ENCODE measurements at places on chromosomes 4 and X.
A peak's percentile ranks its signal among the peaks of the same experiment; 100 is the strongest.

DNA sequence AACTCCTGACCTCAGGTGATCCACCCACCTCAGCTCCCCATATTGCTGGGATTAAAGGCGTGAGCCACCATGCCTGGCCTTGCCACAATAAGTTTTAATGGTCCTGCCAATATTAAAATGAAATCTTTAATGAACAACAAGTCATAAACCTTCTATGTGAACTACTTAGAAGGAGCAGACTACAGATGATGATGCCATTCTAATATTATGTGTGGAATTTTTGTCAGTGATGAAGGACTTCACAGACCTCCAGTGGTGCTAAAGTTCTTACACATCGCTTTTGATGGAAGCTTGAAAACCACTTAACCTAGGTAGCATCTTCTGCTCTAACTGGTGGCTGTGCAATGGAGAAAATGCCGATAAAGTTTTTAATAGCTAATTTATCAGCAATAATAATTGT is 331.4 kb downstream of the CCSER1 start:
- no peak for DNase-seq

DNA sequence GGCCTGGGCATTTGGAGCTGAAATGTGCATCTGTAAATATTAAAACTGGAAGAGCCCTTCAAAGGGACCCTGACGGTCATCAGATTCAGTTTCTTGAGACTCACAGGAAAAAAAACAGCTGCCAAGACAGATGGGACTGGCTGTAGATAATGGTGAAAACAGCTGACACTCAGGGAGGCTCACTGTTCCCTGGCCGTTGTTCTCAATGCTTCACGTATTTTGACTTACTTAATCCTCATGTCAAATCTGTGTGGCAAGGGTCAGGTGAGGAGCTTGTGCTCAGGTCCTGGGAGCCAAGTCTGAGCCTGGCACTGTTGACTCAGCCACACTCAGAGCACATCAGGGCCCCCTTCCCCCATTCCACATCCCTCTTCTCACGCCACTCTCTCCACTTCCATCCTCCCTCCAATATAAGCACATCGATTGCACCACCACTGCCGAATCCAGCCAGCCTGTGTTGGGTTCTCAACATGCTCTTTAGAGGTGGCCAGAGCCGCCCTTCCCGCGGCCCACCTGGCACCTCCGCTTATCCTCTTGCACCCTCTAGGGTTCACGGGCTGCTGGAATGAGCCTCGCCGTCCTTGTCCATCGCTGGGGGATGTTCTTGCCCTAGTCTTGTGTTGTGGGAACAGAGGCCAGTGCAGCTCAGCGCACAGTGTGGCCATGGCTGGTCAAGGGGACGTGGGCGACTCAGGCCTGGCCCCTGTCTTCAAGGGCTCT is 40.1 kb downstream of the EVC start:
- no peak for DNase-seq

DNA sequence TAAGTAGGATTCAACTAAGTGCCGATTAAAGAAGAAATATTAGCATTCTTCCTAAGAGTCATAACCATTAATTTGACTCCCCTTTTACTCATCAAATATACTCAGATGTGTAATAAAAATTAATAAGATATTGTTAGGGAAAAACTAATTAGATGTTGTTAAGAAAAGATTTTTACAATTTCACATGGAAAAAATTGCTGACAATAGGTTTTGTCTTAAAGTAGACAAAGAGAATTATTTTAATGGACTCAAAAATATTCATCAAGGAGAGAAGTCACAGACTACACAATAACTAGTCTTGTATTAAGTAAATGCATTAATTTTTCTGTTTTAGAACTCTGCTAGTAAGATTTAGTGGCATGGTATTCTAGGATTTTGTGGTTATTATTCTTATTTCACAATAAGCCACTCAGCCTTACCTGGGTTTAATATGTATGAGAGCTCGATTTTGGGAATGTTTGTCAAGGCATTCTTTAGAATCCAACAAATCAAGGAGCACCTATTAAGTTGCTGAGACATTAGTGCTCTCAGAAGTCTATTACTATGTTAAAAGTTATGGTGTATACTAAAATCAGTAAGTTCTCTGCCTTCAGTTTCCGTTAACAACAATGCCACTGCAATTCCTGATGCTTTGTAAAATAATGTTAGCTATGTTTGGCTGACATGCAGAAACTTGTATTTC is 110.2 kb upstream of the UGT8 start:
- DNase-seq, result no peak

GRCh38 chrX:15973299-15973698 is 118.7 kb upstream of the AP1S2 start:
- peak; percentile 46 for DNase-seq

DNA sequence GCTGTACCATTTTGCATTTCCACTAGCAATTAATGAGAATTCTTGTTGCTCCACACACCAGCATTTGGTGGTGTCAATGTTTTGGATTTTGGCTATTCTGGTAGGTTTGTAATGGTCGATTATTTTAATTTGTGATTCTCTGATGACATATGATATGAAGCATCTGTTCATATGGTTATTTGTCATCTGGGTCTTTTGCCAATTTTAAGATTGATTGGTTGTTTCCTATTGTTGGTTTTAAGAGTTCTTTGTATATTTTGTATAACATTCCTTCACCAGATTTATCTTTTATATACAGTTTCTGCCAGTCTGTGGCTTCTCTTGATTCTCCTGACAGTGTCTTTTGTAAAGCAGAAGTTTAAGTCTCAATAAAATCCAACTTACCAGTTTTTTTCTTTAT is 18.5 kb upstream of the BDH2 start:
- no peak for DNase-seq

- no peak for DNase-seq
Observed at GRCh38 chr4:158202481-158202880, 7.8 kb upstream of the TMEM144 start.

DNA sequence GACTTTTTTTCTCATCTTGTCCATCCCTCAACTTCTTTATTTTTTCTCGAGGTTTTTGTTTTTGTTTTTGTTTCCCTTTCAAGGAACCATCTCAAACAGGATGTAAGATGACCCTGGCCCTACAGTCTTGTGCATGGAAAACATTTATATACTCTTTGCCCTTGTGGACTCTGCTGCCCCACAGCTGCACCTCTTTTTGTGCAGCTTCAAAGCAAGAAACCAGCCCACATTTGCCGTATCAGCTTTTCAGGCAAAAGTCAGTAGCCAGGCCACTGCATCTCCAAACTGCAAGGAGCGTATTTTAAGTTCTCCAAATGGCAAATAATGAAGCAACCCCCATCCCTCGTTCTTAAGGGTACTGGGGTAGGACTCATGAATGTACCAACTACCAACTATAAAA is 756.5 kb downstream of the C4orf33 start:
- no peak for DNase-seq

DNA sequence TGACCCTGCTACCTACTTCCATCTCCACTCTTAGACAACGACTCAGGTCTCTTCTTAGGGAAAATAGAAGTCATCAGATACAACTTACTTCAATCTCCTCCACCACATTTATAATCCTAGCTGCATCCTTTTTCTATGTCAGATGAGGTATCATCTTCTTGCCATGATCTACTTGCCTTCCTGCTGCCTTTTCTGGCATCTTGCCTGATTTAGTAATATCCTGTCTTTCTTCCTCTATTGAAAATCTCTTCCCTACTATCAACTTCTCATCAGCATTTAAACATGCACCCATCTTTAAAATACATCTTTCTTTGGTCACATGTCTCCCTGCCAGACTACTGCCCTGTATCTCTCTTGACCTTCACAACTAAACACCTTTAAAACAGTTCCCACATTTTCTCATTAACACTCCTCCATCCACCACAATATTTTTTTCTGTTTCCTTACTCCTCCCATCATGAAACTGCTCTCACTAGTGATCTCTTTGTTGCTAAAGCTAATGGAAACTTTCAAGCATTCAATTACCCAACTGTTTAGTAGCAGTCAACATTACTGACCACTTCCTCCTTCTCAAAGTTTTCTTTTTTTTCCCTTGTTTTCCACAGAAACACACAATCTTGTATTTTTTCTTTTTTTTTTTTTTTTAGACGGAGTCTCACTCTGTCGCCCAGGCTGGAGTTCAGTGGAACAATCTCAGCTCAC is 100.8 kb upstream of the CXorf66 start:
- DNase-seq, result no peak

DNA sequence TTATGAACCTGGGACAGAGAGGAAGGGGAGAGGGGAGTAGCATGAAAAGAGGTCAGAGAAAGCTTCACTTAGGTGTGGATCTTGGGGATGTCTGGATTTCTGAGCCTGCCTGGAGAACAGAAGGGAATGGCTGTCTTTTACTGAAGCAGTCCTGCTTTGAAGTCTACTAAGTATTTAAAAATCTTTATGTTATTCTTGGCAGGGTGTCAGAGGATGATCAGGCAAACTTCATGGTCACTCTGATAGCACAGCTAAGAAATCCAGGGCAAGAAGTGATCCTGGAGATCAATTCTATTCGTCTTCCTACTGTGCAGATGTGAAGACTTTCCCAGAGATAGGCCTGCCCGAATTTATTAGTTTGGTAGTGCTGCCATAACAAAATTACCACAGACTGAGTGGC is 464.4 kb upstream of the BOD1L1 start:
- no peak for DNase-seq

DNA sequence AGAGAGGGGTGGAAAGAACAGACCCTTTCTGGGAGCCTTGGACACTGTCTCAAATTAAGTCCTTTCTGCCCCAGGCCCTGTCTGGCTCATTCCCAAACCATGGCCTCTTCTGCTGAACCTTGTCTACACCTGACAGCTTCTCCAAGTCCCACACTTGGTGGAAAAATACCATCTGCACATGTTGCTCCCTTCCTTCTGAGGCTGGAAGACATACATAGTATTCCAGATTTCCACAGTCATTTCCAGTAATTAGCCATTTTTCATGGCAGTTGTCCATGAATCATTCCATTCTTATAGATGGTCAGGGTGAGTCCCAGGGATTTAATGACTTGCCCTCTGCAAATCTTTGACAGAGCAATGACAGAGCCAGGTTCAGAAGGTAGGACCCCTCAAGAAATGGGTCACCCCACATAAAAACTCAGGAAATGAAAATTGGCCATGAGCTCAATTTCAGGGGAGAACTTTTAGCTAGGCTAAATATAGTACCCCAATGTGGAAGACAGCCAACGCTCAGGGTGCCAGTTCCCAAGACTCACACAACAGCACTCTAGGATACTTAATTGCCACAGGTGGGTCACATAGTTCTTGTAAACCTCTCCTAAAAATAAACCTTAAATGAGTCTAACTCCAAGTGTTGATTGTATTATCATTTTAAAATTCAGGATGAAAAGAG is 16.2 kb upstream of the DAPP1 start:
- no peak for DNase-seq

DNA sequence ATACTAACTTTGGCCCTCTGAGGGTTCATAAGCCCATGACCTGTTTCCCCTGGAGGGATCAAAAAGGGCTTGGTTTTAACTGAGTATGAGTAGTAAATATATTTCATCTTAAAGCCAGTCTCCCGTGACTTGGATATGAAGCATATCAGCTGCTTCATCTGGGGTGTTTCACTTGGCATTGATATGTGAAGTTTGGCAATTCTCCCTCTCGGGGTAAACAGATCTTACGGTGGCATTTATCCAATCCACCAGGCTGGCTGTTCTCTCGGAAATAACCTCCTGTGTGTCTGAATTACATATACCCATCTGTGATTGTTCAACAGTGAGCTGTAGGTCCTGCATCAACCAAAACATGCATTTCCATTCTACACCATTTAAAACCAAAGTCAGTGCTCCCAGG is 130.7 kb downstream of the ADAM29 start:
- no peak for DNase-seq

DNA sequence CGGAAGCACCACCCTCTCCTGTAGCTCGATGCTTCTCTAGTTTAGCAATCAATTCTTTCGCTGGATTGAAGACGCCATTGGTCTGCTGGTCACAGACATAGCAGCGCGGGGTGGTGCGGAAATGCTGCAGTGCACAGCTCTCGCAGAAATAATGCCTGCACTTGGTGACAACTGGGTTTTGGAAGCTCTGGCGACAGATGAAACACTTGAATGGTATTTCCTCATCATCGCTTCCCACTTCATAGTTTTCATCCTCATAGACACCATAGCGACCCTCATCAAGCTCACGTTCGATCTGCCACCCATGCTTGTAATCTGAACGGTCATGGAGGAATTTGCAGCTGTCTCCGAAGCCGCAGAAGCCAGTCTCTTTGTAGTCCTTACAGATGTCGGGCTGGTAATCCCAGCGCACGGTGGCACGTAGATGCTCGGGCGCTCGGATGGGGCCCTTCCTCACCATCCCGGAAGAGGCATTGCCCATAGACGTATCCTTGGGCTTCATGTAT is 854 bp downstream of the RNF113A start:
- no peak for DNase-seq

GRCh38 chr4:162865102-162865501 is 301.6 kb downstream of the NAF1 start:
- no peak for DNase-seq

DNA sequence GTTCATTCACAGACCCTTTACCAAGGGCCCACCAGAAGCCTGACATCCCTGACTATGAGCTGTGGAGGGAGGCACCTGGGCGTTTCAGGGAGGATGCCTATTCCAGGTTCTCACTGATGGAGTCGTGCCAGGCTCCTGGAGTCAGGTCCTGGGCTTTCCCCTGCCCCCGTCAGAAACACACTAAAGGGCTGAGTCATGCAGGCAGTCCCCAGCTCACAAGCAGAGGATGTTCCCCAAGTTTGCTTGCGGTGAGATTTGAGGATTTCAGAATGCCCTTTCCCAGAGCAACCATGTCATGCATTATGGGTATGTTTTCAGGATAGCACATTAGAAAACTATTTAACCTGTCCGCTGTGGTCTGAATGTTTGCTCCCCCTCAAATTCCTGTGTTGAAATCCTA is 45.2 kb downstream of the FHDC1 start:
- DNase-seq, result no peak

- DNase-seq, result no peak
Observed at GRCh38 chr4:145289403-145290076, 109.2 kb upstream of the OTUD4 start.

- DNase-seq, result no peak
Observed at GRCh38 chrX:1076871-1077651, 135.4 kb downstream of the CRLF2 start.

DNA sequence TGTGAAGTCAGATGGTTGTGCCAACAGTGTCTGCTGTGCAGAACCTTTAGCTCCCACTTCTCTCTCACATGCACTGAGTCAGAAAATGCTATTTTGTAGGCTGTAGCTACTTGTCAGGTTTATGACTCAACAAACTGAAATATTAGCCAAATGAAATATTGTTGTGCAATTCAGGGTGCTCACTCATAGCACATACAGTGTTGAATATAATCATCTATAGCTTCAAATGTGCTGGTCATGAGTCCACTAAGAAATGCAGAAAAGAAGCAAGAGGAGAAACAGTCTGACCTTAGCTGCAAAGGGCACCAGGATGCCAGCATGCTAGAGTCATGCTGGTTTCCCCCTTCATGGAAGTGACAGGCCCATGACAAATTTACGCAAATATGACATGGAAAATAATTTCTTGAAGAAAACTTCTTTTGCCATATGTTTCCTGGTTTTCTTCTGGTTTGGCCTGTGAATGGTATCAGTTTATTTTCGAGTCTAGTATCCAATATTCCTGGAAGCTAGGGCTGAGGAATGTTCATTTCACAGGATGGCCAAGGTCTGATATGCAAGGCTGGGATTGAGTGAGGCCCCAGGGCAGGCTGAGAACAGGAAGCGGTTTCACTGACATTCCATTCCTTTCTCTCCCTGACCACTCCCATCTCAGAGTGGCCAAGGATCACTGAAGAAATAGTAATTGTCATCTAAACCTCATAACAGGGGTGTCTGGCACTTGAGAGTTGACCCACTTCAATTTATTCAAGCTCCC is 10.3 kb upstream of the CXCL2 start:
- peak; percentile 23 for DNase-seq

GRCh38 chr4:119233750-119234149 is 21.2 kb downstream of the USP53 start:
- DNase-seq, result no peak

GRCh38 chrX:154321594-154321993 is 26.0 kb downstream of the TKTL1 start:
- DNase-seq, result no peak

Data from CD4-positive, alpha-beta T cell treated with Interleukin-15 for 1 hour (primary cell).